CD4-positive, alpha-beta T cell (primary cell): ENCODE measurements at places on chromosomes 3 and 15.

- no peak for DNase-seq
Observed at GRCh38 chr15:25715536-25716413, 147.4 kb downstream of the ATP10A start.

GRCh38 chr3:107973961-107974360 is 116.9 kb downstream of the CD47 start:
- DNase-seq, result no peak

DNA sequence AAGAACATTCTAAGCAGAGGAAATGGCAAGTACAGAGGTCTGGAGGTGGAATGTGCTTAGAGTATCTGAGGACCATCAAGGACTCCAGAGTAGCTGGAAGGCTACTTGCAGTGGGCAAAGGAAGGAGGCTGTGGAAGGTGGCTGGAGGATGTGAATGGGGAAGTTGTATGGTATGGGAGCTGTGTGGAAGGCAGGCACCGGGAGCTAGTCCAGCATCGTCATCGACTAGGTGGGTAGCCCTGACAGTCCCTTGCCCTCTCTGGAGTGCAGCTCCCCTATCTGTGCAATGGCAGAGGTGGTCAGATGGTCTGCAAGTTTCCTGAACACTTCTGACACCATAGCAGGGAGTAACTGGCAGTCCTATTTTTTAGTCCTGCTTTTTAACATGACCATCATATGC is 19.3 kb downstream of the CCDC13 start:
- no peak for DNase-seq

GRCh38 chr3:44939581-44940036 is 36.4 kb downstream of the ZDHHC3 start:
- no peak for DNase-seq

- no peak for DNase-seq
Observed at GRCh38 chr3:170331143-170331542, 26.4 kb upstream of the SKIL start.

GRCh38 chr15:39124155-39124552 is 456.7 kb upstream of the THBS1 start:
- DNase-seq, result no peak

GRCh38 chr3:188706599-188706998 is 465.2 kb upstream of the TPRG1 start:
- no peak for DNase-seq

DNA sequence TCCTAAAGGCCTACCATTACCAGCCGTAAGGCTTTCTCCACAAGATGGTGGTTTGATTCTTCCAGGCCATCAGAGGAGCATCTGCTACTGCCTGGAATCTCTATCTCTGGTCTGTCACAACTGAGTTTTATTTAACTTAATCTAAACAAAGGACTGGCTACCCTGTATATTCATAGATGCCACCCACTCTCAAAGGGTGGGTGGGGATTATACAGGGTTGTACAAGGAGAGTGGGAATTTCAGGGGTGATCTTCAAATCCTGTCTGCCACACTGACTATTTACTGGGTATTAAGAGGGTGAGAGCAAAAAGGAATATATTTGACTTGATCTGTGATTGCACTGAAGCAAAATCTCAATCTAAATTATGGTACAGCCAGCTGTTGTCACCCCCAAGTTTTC is 253.3 kb downstream of the MBNL1 start:
- DNase-seq, result no peak

DNA sequence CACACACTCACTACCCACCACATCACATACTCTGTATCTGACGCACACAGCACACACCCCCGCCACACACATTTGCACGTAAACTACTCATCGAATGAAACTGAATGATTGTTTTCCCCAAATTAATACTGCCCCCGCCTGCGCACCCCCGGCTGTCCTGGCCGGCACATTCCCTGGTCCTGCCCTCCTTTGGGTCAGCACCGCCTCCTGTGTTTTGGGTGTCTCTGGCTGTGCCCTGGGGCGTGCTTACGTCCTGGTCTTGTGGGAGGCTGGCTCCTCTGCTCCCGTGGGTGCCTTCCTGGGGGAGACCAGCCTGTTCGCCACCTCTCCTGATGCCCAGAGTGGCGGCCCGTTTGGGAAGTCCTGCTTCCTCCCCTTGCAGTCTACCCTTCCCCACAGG is 30.2 kb downstream of the APBA2 start:
- DNase-seq, result no peak
